NCI-H345 (cell line): ENCODE measurements at places on chromosomes 13 and 19.

GRCh38 chr19:35429698-35430408 is 18.2 kb upstream of the FFAR2 start:
- no peak for DNase-seq

- DNase-seq = no peak
Measured at GRCh38 chr13:80900561-80900960, 559.6 kb upstream of the SPRY2 start.

- peak; percentile 38 for DNase-seq
Measured at GRCh38 chr13:51811046-51811445, 7.1 kb upstream of the DHRS12 start.

DNA sequence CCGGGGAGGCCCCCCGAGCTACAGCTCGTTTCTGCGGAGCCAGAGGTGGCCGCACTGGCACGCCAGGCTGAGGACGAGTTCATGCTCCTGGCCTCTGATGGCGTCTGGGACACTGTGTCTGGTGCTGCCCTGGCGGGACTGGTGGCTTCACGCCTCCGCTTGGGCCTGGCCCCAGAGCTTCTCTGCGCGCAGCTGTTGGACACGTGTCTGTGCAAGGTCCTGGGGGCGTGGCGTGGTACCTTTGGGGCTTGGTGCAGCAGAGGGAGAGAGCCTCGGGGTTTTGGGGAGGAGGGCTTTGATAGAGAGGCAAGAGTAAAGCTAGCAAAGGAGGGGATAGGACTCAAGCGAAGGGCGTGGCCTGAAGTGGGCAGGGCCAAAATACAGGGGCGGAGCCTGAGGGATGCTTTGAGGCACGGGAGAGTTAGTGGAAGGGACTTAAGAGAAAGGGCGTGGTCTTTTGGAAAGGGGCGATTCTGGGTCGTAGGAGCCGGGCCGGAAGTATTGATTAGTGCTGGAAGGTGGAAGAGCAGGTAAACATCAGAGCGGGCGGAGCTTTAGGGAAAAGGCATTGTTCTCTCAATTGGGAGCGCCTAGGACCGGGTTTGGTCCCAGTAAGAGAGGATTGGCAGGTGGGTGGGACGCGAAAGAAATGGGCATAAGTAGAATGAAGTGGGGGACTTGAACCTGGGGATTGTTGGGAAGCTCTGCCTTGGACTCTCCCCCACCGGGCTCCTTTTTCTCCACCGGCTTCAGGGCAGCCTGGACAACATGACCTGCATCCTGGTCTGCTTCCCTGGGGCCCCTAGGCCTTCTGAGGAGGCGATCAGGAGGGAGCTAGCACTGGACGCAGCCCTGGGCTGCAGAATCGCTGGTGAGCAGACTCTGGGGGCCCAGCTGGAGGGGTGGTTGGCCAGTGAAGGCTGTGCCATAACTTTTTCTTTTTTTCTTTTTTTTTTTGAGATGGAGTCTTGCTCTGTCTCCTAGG is 1.2 kb downstream of the PPM1N start:
- peak; percentile 57 for DNase-seq

DNA sequence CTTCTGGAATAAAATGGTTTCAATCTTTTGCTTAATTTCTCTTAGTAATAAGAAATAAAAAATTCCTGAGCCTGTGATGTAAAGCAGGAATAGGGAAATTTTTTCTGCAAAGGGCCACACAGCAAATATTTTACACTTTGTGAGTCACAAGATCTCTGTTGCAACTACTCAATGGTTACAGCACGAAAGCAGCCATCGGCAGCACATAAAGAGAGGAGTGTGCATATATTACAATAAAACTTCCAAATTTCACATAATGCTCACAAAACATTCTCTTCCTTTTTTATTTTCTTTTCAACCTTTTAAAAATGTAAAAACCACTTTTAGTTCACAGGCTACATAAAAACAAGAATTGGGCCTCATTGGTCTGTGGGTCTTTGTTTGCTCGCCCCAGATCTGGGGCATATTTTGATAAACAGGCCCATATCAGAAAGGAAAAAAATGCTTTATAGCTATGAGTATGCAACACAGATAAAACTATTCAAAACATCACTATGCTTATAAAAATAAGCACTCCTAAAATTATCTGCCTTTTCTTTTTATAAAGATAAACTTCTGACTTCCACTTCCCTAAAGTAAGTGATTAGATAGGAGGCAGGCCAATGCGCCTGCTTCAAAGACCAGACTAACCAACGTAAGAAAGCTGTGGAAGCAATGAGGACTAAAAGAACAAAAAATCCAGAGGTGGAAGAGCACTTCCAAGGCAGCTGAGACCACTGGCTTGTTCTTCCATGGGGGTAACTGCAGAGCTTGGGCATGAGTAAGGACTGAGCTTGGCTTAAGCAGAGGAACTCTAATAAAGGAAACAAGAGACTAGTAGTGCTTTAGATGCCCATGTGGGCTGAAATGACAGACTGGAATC is 26.5 kb downstream of the MYCBP2 start:
- DNase-seq = no peak

GRCh38 chr13:80481588-80481987 is 140.7 kb upstream of the SPRY2 start:
- no peak for DNase-seq

- no peak for DNase-seq
Measured at GRCh38 chr19:20787786-20788185, 11.7 kb downstream of the ZNF66 start.

GRCh38 chr13:60931858-60932546 is 483.6 kb downstream of the PCDH20 start:
- DNase-seq = no peak

- DNase-seq = no peak
Measured at GRCh38 chr13:112261924-112262323, 114.2 kb upstream of the SPACA7 start.

DNA sequence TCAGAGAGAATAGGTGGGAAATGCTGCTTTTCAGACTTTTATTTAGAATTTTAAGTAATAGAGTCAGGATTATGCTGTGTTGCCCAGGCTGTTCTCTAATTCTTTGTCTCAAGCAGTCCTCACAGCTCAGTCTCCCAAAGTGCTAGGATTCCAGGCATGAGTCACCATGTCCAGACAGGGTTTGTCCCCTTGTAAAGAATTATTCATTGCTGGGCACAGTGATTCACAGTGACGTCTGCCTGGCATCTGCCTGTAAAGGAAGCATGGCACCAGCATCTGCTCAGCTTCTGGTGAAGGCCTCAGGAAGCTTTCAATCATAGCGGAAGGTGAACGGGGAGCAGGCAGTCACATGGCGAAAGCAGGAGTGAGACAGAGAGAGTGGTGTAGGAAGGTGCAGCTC is 17.7 kb downstream of the ZNF763 start:
- DNase-seq = no peak

DNA sequence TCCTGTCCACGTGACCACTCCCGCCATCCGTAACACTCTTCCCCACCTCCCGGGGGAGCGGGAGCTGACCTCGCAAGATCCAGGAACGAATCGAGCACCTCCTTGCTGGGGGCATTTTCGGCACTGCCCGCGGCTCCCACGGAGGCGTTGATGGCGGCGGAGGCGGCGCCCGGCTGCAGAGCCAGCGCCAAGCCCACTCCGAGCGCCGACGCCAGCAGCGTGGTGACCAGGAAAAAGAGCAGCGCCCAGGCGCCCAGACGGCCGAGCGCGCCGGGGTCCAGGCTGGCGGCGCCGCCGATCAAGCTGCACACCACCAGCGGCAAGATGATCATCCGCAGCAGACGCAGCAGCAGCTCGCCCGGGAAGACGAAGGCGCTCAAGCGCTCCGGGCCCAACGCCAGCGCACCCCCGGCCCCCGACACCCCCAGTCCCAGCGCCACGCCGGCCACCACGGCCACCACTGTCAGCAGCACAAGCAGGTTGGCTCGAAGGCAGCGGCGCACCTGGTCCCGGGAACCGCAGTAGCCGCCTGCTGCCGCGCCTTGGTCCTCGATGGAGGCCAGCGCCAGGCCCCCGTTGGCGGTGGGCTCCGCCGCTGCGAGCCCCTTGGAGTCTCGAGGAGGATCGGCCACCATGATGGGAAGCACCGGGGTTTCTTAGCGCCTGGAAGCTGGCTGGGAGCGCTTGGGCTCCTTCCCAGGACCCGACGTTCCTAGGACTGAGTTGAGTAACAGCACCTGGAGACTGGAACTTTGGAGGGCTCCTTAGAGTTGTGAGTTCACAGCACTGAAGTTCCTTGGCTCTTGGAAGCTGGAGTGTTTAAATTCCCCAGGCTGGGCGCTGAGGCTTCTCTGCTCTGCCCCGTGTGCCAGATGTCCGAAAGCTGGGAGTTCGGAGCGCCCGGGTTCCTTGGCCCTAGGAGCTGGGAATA is 798 bp downstream of the SLC1A5 start:
- no peak for DNase-seq

DNA sequence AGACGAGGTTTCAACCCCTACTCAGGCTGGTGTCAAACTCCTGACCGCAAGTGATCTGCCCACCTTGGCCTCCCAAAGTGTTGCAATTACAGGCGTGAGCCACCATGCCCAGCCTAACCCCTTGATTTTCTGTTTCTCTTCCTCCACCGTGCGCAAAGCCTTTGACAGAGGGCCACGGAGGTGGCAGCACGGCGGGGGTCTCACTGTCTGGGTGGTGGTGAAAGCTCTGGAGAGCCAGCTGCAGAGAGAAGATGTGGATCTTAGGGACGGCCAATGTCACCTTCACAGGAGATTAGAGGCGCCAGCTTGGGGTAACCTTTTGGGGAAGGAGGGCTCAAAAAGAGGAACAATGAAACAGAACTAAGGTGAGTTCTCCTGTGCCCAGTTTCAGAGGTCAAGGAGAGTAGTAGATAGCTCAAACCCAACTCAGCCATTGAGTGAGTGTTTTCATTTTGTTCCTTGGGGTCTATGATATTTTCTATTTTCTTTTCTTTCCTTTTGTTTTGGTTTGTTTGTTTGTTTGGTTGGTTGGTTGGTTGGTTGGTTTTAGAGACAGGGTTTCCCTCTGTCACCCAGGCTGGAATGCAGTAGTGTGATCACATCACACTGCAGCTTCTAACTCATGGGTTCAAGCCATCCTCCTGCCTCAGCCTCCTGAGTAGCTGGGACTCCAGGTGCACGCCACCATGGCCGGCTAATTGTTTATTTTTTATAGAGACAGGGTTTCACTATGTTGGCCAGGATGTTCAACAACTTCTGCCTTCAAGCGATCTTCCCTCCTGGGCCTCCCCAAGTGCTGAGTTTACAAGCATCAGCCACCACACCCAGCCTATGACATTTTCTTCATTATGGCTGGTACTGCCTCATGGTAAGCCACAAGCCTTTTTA is 37.7 kb downstream of the GPR42 start:
- DNase-seq = no peak

DNA sequence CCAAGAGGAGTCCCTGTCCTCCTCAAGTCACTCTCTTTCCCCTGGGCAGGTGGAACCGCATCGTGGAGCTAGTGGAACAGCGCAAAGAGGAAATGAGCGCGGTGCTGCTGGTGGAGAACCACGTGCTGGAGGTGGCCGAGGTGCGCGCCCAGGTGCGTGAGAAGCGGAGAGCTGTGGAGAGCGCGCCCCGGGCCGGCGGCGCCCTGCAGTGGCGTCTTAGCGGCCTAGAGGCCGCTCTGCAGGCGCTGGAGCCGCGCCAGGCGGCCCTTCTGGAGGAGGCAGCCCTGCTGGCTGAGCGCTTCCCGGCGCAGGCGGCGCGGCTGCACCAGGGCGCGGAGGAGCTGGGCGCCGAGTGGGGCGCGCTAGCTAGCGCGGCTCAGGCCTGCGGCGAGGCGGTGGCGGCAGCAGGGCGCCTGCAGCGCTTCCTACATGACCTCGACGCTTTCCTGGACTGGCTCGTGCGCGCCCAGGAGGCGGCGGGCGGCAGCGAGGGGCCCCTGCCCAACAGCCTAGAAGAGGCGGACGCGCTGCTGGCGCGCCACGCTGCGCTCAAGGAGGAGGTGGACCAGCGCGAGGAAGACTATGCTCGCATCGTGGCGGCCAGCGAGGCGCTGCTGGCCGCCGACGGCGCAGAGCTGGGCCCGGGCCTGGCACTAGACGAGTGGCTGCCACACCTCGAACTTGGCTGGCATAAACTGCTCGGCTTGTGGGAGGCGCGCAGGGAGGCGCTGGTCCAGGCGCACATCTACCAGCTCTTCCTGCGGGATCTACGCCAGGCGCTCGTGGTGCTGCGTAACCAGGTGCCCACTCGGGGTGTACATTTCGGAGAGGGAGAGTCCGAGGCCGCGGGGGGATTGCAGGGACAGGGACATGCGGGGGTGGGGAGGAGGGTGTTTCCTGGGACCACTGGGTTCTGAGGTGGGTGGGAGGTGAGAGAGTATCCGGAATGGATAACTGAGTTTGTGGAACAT is 52.8 kb downstream of the SPTBN4 start:
- no peak for DNase-seq

DNA sequence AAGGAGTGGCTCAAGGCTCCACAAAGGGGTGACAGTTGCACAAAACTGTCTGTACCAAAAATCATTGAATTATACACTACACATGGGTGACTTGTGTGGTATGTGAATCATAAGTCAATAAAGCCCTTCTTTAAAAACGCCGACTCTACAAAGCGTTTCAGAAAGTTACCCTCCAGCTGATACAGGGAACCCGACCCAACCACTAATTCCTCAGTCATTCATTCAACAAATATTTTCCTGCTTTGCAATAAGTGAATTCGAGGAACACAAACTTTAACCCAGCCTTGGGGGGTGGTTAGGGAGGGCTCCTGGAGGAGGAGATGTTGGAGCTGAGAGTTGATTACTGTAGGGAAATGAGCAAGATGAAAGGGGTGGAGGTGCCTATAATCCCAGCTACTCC is 32.0 kb downstream of the LTBP4 start:
- DNase-seq = no peak

GRCh38 chr19:18798384-18799352 is 7.6 kb upstream of the COMP start:
- DNase-seq = no peak

- DNase-seq = no peak
Measured at GRCh38 chr13:106011600-106011999, 523.9 kb downstream of the EFNB2 start.

DNA sequence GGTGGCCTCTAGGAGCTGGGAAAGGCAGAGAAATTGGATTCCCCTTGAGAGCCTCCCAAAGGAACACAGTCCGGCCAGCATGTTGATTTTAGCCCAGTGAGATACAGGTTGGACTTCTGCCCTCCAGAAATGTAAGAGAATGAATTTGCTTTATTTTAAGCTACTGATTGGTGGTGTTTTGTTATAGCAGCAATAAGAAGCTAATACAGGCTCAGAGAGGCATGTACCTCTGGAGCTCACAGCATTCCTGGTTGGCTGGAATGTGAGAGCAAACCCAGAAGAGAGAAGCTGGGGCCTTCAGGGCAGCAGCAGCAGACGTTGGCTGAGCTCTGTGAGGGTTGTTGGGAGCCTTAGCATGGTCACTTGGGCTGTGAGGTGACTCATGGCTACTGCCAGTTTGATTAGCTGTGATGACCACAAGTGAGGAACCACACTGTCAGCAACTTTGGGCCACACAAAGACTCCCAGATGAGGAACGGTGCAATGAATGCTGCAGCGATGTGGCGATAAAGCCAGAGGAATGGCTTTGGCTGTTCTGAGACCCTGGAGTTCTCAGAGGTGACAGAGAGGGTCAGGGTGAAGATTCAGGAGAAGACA is 80.1 kb downstream of the CYSLTR2 start:
- no peak for DNase-seq
